ENCODE measurements at places on chromosomes 12 and 14. TPM values are rescaled to one million over a fixed set of nuclear protein-coding genes. Genes with fewer than 3 reads are reported as not detected.
A peak's percentile ranks its signal among the peaks of the same experiment; 100 is the strongest.

- H3K36me3 ChIP-seq = no peaks in the 10 kb centered on the region
- no peak overlapping the region for H3K4me3 ChIP-seq
These were observed 578.7 kb upstream of the SEL1L start for GRCh38 chr14:82112210-82112839.

DNA sequence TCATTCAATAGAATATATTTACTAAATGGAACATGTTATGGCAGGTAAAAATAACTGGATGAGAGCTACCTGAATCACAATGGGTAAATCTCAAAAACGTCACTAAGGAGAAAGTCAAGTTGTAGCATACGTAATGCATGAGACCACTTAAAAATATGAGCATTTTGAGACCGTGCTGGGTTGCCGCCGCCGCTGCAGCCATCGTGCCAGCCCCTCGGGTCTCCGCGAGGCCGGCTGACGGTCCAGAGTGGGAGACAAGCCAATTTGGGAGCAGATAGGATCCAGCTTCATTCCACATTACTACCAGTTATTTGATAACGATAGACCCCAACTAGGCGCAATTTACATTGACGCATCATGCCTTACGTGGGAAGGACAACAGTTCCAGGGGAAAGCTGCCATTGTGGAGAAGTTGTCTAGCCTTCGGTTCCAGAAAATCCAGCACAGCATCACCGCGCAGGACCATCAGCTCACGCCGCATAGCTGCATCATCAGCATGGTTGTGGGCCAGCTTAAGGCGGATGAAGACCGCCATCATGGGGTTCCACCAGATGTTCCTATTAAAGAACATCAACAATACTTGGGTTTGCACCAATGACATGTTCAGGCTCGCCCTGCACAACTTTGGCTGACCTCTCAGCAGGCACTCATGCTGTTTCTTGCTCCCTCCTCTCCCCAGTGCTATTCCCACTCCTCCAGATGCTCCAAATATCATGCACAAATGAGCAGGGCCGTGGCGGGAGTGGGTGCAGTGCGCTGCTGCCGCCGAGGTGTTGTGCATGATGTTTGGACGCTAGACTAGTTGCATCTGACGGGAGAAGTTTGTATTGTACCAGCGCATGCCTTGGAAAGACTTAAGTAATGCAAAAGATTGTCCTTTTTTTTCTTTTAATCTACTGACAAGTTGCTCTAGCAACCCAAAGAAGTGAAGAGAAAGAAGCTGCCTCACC is 6.3 kb upstream of the BRMS1L start:
- H3K4me3 ChIP-seq = no peak overlapping the region
- no peak overlapping the region for H3K27ac ChIP-seq
- H3K27me3 ChIP-seq = no peaks in the 10 kb centered on the region
- no peak for DNase-seq
- H3K4me1 ChIP-seq = no peaks in the 10 kb centered on the region

DNA sequence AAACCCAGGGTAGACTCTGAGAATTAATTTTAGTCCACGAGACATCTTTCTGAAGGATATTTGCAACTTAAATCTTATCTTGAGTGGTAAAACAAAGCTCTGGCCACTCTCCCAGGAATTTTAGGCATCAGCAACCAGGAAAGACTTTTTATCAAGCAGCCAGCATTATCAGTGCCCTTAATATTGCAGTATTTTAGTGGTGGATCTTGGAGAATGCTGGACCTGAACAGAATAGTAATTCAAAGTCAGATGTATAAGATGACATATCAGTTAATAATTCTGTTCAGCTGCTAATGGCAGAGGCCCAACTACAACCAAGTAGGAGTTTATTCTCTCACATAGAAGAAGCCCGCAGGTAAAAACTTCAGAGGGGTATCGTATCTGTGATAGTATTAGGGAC is 59.0 kb upstream of the CRY1 start:
- no peak for DNase-seq
- no peak overlapping the region for H3K27ac ChIP-seq
- no peaks in the 10 kb centered on the region for H3K36me3 ChIP-seq
- H3K27me3 ChIP-seq = no peaks in the 10 kb centered on the region

DNA sequence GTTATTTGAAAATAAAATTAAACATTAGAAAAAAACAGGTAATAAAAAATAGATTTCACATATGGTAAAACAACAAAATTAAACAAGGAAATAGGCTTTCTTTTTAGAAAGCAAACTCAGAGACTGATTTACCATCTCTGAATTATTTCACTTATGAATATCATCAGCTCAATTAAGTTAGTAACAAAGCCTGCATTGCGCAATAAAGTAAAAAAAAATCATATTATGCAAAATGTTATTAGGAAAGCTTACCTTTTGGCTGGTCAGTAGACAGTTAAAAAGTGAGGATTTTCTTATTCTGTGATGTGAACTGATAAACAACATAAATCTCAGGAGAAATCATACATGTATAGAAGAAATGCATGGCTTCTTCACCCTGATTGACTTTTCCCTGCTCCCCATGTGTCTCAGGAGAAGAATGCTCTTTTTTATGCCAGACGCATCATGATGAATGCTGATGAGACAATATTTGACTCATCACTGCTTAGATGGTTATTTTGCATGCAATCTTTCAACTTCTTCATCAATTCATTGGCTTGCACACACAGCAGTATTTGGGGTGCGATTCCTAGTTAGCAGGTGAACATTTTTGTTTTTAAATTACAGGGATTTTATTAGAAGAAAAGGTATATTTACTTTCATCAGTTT is 124.5 kb upstream of the USP15 start:
- H3K27ac ChIP-seq = no peak overlapping the region
- no peak overlapping the region for H3K4me3 ChIP-seq
- H3K27me3 ChIP-seq = no peaks in the 10 kb centered on the region
- peaks cover 8% of the 10 kb centered on the region for H3K4me1 ChIP-seq
- DNase-seq = no peak

- H3K27me3 ChIP-seq = peaks cover 21% of the 10 kb centered on the region
- no peak overlapping the region for H3K4me3 ChIP-seq
- H3K36me3 ChIP-seq = no peaks in the 10 kb centered on the region
- DNase-seq = peak; percentile 6
- peaks cover 21% of the 10 kb centered on the region for H3K4me1 ChIP-seq
- H3K27ac ChIP-seq = no peak overlapping the region
These were observed 42.2 kb upstream of the ATP23 start for GRCh38 chr12:57899010-57899662.

GRCh38 chr12:92122941-92123779 is 22.5 kb downstream of the BTG1 start:
- no peaks in the 10 kb centered on the region for H3K27me3 ChIP-seq
- H3K27ac ChIP-seq = peak overlapping the region; percentile 86
- peak overlapping the region; percentile 71 for H3K4me3 ChIP-seq

- no peak overlapping the region for H3K4me3 ChIP-seq
- no peaks in the 10 kb centered on the region for H3K27me3 ChIP-seq
- H3K4me1 ChIP-seq = peaks cover 6% of the 10 kb centered on the region
- no peaks in the 10 kb centered on the region for H3K36me3 ChIP-seq
- no peak overlapping the region for H3K27ac ChIP-seq
These were observed 47.3 kb downstream of the ACSM4 start for GRCh38 chr12:7351177-7351576.

DNA sequence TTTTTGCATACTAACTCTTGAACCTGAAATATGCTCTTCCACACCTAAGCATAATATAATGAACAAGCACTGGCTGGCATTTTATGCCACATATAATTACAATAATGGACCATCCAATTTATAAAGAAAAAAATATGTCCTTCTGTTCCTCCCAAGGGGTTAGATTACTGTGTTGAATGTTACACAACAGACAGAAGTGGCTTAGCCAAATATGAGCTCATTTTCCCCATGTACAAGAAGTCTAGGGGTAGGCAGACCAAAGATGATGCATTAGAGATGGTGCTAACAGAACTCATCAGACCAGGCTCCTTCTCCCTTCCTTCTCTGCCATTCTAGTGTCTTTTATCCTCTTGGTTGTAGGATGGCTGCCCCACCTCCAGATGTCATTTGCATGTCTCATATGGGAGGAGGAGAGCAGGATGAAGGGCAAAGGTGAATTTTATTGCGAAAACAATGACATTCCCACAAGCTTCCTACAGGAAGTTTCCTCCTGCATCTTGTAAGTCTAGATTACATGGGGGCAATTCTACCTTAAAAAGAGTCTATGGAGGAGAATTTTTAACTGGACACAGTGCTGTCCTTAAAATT is 43.9 kb upstream of the SLC2A13 start:
- no peak overlapping the region for H3K27ac ChIP-seq
- H3K27me3 ChIP-seq = no peaks in the 10 kb centered on the region

DNA sequence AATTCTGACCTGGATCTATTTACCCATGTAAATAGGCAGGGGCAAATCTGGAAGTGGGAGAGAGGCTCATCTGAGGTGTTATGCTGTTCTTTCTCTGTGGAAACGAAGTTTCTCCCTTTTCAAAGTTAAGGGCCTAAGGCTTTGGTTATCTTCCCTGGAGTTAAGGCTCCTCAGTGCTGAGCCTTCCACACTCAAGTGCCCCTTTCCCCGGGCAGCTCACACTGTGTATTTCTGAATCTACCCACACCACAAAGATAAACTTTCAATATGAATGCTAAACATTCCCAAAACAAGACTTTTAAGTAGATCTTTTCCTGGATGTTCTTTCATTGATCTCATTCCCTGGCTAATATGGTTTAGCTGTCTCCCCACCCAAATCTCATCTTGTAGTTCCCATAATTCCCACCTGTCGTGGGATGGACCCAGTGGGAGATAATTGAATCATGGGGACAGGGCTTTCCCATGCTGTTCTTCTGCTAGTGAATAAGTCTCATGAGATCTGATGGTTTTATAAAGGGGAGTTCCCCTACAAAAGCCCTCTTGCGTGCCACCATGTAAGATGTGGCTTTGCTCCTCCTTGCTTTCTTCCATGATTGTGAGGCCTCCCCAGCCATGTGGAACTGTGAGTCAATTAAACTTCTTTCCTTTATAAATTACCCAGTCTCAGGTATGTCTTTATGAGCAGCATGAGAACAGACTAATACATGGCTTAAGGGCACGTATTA is 251.1 kb downstream of the NAV3 start:
- no peak overlapping the region for H3K4me3 ChIP-seq

GRCh38 chr12:108327621-108328344 is 11.3 kb downstream of the CMKLR1 start:
- no peak for DNase-seq
- H3K27ac ChIP-seq = no peak overlapping the region
- peaks cover 31% of the 10 kb centered on the region for H3K4me1 ChIP-seq
- H3K36me3 ChIP-seq = no peaks in the 10 kb centered on the region

The C1S gene
- polyA plus RNA-seq = not detected

The NPAS3 gene
- polyA plus RNA-seq = not detected

The CCDC184 gene
- 0.03 TPM for polyA plus RNA-seq

The GPR65 gene
- 15.5 TPM for polyA plus RNA-seq

Data from CD14-positive monocyte (primary cell).